ENCODE measurements at places on chromosomes 2 and 18.
A peak's percentile ranks its signal among the peaks of the same experiment; 100 is the strongest.

DNA sequence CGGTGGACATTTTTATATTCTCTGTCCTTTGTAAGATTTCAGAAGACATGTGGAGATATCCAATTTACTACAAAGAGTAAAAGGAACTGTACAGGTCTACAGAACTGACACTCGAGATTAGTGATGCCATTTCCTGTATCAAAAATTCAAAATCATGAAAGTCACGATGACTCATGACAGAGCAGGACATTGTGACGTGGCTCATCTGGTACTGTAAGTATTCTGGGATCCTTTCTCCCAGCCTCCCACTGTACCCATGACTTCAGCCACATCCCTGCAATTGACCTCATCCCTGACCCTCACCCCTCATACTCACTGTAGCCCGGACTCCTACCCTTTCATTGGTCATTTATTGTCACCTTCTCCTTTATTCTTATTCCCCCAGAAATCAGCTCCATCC is 736.5 kb downstream of the EPHA4 start:
- no peak for DNase-seq

GRCh38 chr2:112924821-112925220 is 13.9 kb downstream of the IL37 start:
- DNase-seq, result no peak

DNA sequence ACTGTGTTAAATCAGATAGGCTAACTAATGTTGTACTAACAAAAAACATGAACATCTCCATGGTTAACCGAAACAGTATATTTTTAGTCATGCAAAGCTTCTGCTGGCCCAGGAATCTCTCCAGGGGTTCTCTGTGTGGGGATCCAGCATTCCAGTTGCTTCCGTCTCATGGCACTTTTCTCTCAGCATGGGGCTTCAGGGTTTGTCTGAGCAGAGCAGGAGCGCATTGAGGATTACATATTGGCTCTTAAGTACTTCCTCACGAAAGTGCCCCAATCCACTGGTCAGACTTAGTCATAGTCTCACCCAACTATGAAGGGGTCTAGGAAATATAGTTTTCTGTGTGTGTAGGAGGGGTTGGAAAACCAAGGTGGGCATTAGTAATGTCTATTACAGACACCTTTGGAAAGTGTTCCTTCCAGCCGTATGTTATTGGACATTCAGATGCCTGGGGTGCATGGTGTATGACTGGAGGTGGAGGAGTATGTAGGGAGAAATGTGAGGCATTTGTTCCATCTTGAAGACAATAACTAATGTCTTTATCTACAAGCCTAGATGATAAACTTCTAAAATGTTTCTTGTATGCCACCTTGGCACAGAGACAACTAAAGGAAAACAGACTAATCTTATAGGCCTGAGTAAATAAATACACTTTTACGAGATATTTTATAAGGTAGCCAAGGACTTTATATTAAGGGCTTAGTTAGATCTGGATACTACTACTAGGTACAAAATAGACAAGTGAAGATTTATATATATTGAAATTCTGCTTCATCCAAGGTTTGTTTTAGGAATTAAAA is 123.8 kb upstream of the ZEB2 start:
- no peak for DNase-seq

- no peak for DNase-seq
Observed at GRCh38 chr18:35076135-35076924, 35.1 kb downstream of the MAPRE2 start.

GRCh38 chr18:26700728-26701127 is 152.4 kb upstream of the KCTD1 start:
- DNase-seq, result no peak

- no peak for DNase-seq
Observed at GRCh38 chr2:30412047-30412683, 34.9 kb upstream of the LCLAT1 start.

GRCh38 chr2:44839370-44839769 is 102.1 kb upstream of the SIX3 start:
- DNase-seq, result no peak

DNA sequence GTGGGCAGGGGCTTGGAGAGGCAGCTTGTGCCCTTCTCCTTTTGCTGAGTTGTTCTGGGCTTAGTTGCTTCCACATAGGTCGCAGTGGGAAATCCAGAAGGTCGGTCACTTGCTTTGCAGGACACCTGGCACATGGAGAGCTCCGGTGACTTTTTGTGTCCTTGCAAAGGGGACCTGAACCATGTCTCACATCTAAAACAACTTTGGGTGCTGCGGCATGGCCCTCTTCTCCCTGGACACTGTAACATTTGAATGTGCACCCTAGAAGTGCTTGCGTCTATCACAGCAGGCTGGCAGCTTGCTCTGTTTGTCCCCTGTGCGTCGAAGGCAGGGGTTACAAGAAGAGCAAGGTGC is 189.9 kb upstream of the TWIST2 start:
- no peak for DNase-seq

DNA sequence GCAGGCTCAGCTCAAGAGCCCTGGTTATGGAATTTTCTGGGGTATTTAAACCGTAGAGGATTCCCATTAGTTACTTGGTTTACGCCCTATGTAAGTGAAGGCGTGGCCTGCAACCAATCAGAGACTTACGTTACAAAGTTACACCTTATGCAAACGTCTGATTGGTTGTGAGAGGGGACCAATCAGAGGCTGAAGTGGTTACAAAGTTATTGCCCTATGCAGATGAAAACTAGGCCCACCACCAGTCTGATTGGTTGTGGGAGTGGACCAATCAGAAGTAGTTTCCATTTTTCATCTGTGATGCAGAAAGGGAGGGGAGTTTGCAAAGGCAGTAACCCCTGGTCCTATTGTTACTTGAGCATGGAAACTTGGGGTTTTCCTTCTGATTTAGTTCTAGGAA is 49.1 kb downstream of the DLGAP1 start:
- no peak for DNase-seq

GRCh38 chr2:65639156-65639864 is 206.9 kb upstream of the SPRED2 start:
- no peak for DNase-seq

GRCh38 chr2:82007071-82007664 is 1702.6 kb upstream of the LRRTM1 start:
- DNase-seq, result no peak

DNA sequence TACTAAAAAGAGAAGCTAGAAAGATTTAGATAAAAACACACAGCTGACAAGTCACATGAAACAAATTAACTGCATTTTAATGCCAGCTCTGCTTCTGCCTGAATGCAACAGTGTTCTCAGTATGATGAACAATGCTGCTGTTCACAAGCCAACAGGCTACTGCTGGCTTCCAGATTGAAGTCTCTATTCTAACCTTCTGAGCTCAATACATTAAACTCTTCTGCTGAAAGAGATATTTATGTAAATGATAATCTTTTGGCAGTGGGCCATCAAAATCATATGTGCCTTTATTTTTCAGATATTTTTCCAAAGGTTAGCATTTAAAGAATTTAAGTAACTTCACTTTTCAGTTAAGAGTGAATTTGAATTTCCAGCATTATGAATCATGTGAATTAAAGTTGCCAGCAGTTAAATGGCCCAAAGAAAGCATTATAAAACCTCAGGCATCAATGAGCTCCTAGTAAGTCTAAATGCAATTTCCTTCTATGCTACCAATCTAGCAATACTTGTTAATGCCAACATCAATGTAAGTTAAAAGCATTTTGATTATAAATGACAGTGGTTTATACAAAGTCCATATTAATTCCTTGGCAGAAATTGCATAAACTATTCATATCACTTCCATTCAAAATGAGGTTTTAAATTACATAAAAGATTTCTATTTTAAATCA is 72.4 kb downstream of the ID2 start:
- no peak for DNase-seq

GRCh38 chr2:180202467-180202951 is 195.4 kb upstream of the CWC22 start:
- no peak for DNase-seq

DNA sequence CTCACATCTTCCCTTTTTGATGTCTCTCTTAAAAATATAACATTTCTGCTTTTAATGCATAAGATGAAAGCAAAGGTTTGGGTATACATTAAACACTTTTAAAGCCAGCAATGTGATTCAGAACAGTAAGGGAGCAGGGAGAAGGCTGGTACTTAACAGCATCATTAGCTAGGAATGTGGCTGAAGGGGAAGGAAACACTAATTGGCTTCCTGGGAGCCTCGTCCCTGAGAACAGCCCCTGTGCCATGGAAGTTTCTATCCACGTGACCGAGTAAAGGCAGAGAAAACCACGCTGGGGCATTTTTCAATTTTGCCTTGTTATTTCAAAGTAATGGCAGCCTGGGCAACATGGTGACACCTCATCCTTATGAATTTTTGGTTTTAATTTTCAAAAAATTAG is 109.2 kb upstream of the GPC1 start:
- no peak for DNase-seq

DNA sequence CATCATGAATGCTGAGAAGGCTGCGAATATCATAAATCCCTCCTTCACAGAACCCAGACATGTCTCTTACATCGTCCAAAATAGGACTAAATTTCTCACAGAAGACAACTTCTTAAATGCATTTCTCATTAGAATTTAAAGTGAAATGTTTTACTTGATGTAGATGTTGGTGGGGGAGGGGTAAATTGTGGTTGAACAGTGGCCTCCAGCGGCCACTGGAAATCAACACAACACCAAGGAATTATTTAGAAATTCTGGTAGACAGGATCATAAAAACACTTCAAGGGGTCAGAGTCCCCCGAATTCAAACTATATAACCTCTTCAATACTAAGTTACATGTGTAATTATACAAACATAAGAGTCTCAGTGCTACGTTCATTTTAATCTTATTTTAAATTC is 135.9 kb downstream of the ABCA12 start:
- no peak for DNase-seq

- DNase-seq, result no peak
Observed at GRCh38 chr2:43412114-43412753, 183.6 kb downstream of the THADA start.

DNA sequence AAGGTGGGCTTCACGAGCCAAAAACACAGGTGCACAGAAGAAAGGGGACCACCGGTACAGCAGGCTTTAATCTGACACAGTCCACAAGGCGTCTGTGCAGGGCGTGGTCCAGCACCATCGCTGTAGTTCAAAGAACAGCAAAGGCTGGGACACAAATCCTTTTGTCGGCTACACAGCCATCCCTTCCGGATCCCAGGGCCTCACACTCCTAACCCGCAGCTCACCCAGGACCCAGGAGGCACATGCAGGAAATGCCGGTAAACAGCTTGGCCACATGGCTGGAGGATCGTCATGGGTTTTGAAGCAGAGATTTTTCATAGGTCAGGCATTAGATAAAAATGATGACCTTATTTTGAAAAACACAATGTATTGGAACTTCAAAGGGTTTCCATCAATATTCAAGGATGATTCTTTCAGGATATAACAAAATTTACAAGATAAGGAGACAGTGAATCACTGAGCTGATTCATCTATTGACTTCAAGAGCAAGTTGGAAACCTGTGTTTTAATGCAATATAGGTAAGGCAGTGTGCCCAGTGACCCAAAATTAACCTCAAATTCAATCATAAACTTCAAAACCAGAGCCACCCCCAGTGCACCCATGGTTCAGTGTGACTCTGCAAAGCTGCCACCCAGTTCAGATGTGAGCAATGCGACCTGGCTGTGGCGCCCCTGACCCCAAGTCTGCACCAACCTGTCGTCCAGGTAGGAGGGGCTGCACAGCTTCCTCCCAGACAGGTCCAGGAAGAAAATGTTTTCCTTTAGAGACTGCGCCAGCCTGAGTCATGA is 74.4 kb downstream of the TMEM18 start:
- no peak for DNase-seq

GRCh38 chr18:39453882-39454281 is 1888.3 kb upstream of the CELF4 start:
- DNase-seq, result peak; percentile 7

DNA sequence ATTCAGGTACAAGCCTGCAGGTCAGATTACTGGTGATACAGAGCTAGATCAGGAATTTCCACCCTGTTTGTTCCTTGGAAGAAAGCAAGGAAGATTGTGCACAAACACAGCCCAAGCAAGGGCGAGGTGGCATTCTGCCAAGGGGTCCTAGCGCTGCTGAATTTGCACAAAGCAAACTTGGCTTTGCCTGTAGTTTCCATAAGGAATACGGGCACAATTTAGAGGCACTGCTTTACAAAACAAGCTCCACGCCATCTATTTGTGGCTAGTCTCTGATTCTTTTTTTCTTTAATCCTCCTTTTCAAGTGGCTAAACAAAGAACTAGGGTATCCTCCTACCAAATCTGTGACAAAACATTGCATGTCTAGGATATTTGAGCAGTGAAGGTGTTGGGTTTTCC is 195.5 kb upstream of the ACVR2A start:
- DNase-seq, result no peak

DNA sequence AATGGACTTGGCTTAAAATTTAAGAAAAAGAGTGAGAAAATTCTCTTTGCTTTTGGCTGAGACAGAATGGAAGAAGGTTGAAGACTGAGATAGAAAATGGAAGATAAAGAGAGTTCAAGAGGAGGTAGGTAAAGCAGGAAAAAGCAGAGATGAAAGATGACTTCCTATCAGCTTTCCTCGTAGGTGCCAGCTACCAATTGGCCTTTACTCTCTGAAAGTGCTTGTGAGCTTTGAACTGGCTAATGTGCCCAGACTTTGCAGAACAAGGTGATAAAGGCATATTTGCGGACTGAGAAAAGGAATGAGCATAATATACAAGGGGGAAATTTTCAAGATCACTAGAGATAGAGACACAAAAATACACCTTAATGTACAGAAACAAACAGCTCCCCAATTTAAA is 54.7 kb upstream of the UBE2E3 start:
- no peak for DNase-seq

- DNase-seq, result no peak
Observed at GRCh38 chr2:200693836-200694470, 108.1 kb downstream of the AOX1 start.

DNA sequence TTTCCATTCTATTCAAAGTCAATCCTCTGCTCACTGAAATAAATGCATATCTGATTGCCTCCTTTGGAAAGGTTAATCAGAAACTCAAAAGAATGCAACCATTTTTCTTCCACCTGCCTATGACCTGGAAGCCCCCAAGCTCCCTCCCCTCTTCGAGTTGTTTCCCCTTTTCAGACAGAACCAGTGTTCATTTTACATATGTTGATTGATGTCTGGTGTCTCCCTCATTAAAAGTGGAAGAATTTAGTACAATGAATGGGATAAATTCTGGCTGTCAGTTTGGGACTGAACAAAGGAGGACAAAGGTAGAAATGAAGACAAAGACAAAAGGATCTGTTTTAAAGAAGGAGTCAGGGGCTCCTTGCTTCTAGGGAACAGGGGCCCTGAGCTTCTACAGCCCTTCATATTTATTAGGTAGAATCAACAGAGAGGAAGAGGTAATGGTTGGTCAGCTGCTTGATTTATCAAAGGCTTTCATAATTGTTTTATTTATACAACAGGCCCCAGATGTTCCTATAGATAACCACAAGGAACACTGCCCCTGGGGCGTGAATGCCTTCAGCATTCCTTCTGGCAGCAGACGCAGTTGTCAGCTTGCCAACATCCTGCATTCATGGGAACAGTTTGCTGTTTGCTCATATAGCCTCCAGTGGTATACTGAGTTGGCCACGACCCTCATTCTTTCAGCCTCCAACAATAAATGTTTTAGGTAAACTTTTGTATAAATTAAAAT is 949.8 kb upstream of the LRATD1 start:
- DNase-seq, result no peak

GRCh38 chr2:24594283-24594682 is 103.2 kb downstream of the NCOA1 start:
- DNase-seq, result no peak

All from NCI-H345 (cell line).